ENCODE measurements at places on chromosomes 5 and 9.
A peak's percentile ranks its signal among the peaks of the same experiment; 100 is the strongest.

DNA sequence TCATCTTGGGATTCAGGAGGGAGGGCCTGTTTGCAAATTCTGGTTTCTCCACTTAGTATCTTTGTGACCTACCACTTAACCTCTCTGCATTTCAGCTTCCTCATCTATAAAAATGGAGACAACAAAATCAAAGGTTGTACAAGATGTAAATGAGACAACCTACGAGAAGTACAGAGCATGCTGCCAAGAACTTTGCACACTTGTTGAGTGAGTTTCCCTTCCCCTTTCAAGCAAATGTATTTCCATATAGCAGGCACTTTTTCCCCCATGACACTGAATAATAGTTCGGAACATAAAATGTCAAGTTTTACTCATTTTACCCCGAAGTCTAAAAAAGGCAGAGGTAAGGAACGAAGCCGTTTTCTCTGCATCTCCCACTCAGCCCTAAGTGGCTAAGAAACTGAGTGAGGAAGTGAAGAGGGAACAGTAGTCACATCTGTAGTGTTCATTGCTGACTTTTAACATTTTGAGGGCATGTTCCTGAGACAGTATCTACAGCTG is 159.0 kb downstream of the TLE1 start:
- peak; percentile 78 for DNase-seq

DNA sequence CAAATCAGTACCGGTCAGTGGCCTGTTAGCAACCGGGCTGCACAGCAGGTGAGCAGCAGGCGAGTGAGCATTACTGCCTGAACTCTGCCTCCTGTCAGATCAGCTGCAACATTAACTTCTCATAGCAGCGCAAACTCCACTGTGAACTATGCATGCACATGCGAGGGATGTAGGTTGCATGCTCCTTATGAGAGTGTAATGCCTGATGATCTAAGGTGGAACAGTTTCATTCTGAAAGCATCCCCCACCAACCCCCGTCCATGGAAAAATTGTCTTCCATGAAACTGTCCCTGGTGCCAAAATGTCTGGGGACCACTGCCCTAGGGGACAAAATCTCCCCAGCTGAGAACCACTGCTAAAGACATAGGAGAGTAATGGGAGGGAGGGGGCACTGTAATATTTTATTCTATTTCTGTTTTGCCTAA is 51.1 kb downstream of the P4HA2 start:
- no peak for DNase-seq

GRCh38 chr5:105501315-105501714 is 1938.7 kb upstream of the NUDT12 start:
- no peak for DNase-seq

DNA sequence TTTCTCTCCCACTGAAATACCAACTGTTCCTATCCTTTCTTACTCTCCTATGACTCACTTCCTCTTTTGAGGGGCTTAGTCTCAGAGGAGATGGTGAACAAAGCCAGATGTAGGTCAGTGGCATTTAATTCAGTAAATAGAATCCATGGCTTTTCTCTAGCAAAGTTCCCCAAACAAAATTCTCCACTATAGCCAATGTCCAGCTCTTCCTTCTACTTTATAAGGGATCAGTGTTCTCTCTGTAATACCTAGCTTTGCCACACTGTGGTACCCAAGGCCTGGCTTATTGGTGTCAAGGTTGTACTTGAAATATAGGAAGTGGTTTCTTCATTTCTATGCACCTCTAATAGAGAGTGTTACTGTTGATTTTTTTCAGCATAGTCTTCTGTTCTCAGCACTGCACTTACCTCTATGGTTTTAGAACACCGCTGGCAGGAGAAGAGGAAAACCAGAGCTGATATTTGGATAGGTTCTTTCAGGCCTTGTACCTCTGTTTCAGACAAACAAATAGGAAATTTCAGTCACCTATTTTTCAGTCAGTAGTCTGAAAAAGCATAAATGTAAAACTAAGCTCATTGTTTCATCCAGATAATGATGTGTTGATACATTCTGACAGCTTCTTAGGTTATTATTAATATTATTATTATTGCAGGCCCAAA is 40.6 kb upstream of the ITGA2 start:
- peak; percentile 71 for DNase-seq

GRCh38 chr5:92527311-92528078 is 1053.5 kb downstream of the NR2F1-AS1 start:
- DNase-seq, result no peak

DNA sequence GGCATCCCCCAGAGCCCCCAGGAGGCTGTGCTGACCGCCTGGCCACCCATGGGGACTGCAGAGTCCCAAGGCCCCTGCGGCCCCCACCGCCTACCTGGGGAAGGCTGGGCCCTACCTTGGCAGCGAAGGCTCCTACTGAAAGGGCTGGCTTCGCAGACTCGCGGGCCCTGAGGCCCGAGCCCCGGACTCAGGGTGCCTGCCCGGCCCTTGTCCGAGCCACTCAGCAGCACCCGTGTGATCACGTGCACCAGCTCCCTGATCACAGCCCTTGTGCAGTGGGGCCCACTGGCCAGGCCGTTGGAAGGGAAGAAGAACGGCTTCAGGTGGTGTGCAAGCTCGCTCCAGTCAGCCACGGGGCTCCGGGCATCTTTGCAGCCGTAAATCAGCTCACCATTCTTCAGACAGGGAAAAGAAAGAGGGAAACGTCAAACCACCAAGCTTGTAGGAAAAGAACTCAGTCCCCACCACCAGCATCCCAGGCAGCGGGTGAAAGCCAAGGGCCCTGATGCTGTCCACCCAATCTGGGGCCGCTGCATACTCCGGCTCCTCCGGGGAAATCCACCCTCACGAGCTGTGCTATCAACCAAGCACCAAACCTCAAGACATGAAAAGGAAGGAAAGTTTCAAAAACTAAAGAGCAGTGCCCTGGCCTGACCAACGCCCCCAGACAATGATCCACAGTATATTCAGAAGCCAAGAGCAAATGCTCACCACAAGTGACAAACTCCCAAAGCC is 31.9 kb downstream of the IPPK start:
- no peak for DNase-seq

GRCh38 chr5:160835818-160836528 is 16.0 kb downstream of the ATP10B start:
- DNase-seq, result no peak

DNA sequence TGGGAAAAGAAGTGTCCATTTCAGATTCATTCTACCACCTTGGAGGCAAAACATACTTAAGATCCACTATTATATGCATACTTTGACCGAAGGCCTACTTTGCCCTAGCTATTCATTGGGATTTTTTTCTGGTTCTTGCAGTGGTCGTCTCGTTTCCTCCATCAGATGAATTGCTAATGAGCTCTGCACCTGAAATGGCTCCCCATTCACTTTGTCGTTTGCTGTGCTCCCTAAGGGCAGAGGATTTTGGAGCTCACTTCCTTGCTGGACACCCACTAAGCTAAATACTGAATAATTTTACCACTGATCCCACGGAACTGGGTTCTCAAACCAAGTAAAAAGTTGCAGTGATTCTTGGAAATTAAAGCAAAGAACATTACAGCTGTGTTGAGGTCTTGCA is 1.9 kb downstream of the KDM3B start:
- DNase-seq, result no peak

DNA sequence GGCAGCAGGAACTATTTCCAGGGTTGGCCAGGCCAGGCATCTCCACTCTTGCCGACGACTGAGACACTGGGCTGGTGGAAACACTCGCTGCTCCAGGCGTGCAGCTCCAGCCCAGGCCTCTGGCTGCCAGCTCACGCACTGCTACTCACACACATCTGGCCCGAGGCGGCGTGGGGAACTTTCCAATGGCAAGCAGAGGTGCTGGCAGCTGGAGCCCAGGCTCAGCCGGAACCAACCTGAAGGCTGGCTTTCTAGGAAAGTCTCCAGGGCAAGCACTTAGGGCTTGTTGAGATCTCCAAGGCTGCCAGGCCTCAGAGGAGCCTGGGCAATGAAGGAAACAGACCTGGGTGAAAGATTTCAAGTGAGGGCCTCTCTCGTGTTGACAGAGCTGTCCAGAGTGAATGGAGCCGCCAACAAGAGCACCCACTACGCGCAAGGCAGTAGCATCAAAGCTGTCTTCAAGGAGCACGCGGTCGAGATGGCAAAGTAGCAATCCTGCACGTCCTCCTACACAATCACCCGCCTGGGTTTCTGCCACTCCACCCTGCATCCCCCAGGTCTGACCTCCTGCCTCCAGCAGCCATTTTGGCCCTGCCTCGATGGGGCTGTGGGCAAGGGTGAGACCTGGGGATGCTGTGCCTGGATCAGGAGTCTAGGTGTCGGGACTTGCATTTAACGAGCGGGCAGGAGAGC is 14.4 kb downstream of the SH3PXD2B start:
- DNase-seq, result no peak

DNA sequence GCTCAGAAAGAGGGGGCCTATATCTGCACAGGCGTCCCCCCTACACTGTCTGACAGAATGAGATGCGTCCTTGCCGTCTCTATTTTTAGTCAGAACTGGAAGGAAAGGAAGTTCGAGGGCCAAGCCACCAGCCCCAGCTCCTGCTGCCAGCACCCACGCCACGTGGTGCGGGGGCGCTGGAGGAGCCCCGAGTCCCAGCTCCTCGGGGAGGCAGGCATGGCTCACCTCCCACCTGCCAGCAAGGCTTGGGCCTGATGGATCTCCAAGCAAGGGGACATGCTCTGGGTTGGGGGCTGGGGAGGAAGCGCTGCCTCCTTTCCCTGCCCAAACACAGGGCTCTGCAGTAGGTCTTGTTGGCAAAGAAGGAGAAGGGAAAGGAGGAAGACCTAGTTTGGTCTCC is 80.3 kb upstream of the ARAP3 start:
- peak; percentile 21 for DNase-seq

- no peak for DNase-seq
Observed at GRCh38 chr9:126002476-126003350, 255.5 kb downstream of the PBX3 start.

GRCh38 chr5:124973661-124974060 is 227.2 kb upstream of the ZNF608 start:
- DNase-seq, result no peak

DNA sequence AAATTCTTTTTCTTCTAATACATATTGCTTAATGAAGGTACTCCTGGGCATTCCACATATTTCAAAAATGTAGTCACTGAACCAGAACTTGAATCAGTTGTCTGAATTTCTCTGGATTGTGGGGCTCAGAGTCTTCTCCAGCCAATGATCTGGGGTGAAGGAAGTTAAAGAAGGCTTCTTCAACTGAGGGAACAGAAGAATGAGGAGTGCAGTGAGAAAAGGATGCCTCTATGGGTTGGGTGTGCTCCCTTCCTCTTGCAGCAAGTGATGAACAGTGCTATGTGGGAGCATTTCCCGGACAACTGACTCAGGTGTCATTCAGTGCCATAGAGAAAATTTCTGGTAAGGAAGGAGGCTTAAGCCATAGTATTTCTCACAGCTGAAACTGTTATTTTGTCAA is 7.9 kb downstream of the LNPEP start:
- no peak for DNase-seq

- peak; percentile 23 for DNase-seq
Observed at GRCh38 chr9:110031511-110032173, 176.3 kb downstream of the C9orf152 start.

- DNase-seq, result no peak
Observed at GRCh38 chr9:90517103-90517502, 125.5 kb downstream of the DIRAS2 start.

- no peak for DNase-seq
Observed at GRCh38 chr9:70285246-70285645, 26.5 kb downstream of the SMC5 start.

DNA sequence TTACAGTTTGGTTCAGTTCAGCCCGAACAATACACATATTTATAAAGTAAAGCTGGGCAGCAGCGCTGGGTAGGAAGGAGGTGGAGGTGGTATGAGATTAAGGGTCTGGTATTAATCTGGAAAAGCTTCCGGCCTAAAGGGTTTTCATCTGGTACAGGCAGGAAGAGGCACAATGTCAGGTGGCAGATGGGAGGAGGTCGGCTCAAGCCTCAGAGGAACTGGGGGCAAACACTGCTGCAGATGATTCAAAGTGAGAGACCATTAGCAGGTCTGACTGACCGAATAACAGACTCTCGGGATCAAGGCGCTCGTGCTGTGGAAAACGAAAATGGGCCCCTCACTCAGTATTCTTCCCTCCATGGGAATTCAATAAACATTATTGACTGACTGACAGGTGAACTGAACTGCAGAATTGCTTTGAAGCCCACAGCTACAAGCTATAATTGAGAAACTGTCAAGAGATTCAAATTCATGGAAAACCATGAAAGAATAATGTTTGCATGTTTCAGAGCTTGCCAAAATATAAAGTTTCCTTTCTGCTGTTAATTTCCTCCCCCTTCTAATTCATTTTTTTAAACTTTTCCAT is 75.3 kb downstream of the TMEM167A start:
- DNase-seq, result no peak

DNA sequence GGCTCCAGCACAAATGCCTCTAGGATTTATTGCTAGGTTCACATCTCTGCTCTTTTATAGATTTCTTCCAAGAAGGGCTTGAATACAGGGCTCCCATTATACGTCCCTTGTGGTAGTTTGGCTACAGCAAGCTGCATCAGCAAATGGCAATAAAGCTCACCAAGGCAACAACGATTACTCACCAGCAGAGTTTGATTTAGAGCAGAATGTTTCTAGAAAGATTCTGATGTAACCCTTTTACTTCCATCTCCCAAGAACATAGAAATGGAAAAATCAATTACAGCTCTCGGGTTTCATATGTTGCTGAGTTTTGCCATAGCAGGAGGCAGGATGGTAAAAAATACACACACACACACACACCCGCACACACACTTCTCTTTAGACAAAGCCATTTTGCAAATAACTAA is 124.2 kb upstream of the TNPO1 start:
- DNase-seq, result no peak

DNA sequence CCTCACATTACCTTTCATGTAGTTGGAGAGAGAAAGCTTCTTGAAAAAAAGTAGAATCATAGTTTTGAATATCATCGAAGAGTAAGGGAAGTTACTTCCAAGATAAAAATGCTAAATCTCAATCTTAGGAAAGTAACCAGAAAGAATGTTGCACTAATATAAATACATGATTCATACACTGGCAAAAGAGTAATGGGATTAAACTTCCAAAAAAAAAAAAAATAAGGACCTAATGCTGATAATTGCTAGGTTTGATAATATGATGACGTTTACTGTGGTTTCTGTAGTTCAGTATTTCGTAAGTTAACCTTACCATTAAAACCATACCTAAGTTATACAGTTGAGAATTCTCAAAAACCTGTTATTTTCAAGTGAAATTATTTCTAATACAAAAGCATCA is 573.8 kb upstream of the CDH9 start:
- no peak for DNase-seq

- no peak for DNase-seq
Observed at GRCh38 chr9:95379630-95380029, 62.1 kb upstream of the FANCC start.
